CD4-positive, alpha-beta memory T cell (primary cell): ENCODE measurements at places on chromosomes 13 and 19.

DNA sequence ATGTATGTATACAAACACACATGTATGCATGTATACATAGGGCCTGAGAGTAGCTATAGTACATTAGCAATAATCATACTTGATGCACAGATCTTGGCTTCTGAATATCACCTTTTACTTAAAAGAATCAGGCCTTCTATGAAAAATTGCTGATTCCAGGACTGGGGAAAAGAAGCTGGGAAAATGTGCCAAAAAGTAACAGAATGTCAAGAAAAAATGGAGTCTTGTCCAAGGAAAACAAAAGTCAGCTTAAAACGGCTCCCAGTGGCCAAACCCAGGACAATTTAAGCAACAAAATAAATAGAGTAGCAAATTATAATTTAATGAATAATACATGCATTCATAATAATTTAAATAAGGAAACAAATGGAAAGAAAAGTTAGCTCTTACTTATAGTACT lies 2104.9 kb downstream of the PCDH9 start:
- H3K27me3 ChIP-seq = no peaks in the 10 kb centered on the region
- no peaks in the 10 kb centered on the region for H3K36me3 ChIP-seq
- no peak overlapping the region for H3K27ac ChIP-seq
- no peaks in the 10 kb centered on the region for H3K4me1 ChIP-seq

DNA sequence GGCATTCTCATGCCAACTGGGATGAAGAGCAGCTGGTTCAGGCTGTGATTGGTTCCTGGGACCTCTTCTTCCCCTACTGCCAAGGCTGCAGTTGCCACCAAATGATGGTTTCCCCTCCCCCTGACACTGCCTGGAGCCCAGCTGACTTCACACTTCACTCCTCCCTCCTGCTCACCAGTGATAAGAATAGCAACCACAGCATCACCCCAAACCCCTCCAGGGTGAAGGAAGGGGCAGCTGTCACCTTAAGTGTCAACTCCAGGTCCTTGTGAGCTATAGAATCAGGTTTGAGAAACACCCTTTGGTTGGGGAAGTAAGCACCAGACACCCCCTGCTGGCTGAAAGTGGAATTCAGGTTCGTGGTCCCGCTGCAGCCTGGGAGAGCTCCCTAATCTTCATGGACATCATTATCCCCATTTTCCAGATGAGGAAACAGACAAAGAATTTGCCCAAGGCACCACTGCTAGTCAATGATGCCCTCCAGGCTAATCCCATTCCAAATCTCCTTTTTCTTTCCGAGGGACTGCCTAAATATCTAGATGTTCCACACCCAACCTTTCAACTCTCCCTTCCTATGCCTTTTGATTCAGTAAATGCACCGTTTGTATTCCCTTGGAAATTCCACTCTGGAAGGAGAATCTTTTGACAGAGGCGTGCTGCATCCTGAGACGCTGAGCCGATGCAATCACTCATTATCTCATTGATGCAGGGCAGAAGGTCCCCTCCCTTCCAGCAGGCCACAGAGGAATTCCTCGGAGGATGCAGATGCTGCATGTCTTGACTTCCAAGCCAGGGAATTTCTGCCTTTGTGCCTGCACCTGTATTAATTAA lies 50.6 kb upstream of the UQCRFS1 start:
- H3K27ac ChIP-seq = no peak overlapping the region
- no peak overlapping the region for H3K4me3 ChIP-seq
- H3K4me1 ChIP-seq = no peaks in the 10 kb centered on the region
- no peaks in the 10 kb centered on the region for H3K27me3 ChIP-seq

DNA sequence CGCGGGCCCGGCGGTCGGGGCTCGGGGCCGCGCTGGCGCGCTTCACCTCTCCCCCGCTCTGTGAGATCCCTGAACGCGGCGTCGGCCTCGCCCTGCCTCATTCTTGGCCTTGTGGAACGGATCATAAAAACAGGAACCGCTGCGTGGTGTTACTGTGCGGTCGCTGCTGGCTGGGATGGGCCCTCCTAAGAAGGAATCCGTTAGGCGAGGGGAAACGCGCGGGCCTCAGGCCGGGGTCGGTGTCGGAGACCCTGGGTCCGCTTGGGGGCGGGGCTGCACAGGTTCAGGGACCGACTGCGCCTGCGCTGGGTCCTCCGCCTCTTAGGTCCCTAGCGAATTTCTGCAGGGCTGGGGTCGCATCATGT lies 381 bp downstream of the CKAP2 start:
- peak overlapping the region; percentile 82 for H3K4me3 ChIP-seq
- peak overlapping the region; percentile 74 for H3K27ac ChIP-seq

DNA sequence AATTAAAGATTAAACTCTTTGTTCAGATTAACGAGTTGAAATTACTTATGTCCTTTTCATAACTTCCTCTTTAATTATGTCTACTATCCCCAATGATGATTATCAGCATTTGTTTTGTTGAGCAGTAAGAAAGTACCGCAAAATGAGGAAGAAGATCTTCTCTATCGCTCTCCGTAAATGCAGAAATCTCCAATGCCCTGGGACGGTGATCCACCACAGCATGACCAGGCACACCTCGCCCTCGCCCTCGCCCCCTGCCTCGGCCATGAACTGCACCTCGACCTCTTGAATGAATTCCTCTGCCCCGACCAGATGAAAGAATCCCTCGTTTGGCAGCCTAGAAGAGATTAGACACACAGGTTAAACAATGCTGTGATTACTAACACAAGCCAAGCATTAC lies 69.1 kb downstream of the RBM26 start:
- no peaks in the 10 kb centered on the region for H3K27me3 ChIP-seq
- H3K4me1 ChIP-seq = no peaks in the 10 kb centered on the region
- no peak overlapping the region for H3K4me3 ChIP-seq
- DNase-seq = no peak
- peaks cover 38% of the 10 kb centered on the region for H3K36me3 ChIP-seq
- no peak overlapping the region for H3K27ac ChIP-seq

GRCh38 chr19:51807111-51807701 lies 12.2 kb downstream of the FPR3 start:
- H3K36me3 ChIP-seq = no peaks in the 10 kb centered on the region
- no peak overlapping the region for H3K4me3 ChIP-seq
- no peak for DNase-seq
- no peak overlapping the region for H3K27ac ChIP-seq

DNA sequence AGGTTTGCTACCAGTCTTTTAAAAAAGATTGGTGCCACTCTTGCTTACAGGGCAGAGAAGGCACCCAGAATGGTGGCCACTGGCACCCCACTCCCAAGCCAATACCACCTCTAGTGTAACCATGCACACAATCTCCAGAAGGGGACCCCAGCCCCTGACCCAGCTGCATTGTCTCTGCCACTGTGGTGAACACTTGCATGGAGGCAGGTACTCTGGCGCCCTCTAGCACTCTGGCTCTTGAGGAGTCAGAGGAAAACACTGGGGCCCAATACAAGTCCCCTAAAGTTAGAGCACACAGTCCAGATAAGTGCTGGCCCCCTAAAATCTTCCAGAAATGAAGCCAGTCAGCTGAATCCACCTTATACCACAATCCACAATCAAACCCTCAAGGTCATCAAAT lies 6.0 kb downstream of the ERVV-1 start:
- H3K27ac ChIP-seq = no peak overlapping the region
- H3K36me3 ChIP-seq = no peaks in the 10 kb centered on the region
- no peaks in the 10 kb centered on the region for H3K27me3 ChIP-seq
- H3K4me1 ChIP-seq = no peaks in the 10 kb centered on the region

GRCh38 chr13:47044842-47045241 lies 148.0 kb upstream of the HTR2A start:
- no peak overlapping the region for H3K4me3 ChIP-seq
- H3K36me3 ChIP-seq = no peaks in the 10 kb centered on the region
- no peak for DNase-seq
- no peaks in the 10 kb centered on the region for H3K4me1 ChIP-seq
- H3K27ac ChIP-seq = no peak overlapping the region
- H3K27me3 ChIP-seq = no peaks in the 10 kb centered on the region

- no peak overlapping the region for H3K4me3 ChIP-seq
- no peak overlapping the region for H3K27ac ChIP-seq
- H3K36me3 ChIP-seq = no peaks in the 10 kb centered on the region
Observed at GRCh38 chr13:30789166-30789862, 54.0 kb downstream of the ALOX5AP start.

DNA sequence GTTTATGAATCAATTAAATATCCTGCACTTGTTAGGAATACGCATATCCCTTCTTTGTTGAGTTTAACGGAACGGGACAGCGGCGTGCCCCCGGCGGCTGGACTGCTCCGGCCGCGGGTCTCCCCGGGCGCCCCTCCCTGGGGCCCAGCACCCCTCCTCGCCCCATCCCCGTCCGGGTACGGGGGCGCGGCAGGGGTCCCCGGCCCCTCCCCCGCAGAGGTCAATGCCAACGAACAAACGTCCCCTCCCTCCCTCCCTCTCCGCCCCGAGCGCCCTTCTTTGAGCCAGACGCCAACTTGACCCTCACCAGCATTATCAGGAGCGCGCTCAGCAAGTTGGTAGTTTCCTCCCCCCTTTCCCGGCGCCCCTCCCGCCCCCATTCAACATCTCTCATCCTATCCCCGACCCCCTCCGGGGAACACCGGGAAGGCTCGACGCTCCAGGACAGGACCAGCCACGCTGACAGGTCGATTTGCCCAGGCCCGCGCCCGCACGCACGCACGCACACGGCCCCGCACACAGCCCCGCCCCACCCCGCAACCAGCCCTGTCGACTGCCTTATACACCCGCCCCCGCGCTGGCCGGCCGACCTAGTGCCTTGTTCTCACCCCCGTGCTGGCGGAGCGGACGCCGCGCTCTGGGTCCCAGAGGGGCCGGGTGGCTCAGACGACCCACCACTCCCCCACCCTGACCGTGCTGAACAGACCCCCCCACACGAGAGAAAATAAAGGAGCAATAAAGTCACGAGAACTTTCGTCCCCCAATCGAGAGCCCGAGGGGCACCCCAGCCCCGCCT lies 5.0 kb downstream of the LYL1 start:
- no peak overlapping the region for H3K27ac ChIP-seq
- DNase-seq = peak; percentile 10
- no peak overlapping the region for H3K4me3 ChIP-seq

DNA sequence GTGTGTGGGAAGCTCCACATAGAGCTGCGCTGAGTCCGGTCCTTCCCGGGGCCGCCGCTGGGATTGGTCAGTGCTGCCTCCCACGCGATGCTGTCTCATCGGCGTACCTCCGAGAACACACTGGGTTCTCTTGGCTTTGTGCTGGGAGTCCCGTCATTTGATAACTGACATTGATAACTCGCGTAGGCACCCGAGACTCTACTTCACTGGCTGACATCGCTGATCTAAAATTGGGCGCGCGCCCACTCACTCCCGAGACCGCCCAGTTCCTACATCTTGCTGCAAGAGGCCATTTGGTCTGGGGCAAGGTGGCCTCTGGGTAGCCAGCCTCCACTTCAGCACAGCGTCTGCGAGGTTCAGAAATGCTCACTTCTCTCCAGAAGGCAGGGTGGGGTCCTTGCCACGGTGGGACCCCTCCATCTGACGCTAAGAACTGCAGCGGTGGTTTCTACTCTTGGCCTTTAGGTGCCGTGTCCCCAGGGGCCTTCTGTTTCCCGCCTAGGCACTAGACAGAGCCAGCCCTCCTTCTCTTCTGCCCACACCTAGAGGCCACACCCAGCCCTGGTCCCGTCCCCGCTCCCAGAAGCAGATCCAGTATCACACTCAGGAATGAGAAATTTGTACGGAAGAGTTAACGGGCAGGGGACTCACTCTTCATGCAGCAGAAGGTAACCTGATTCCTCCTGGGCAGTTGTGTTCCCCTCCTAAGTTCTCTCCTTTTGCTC lies 40.7 kb upstream of the ATP11A start:
- no peaks in the 10 kb centered on the region for H3K27me3 ChIP-seq
- no peaks in the 10 kb centered on the region for H3K36me3 ChIP-seq
- no peaks in the 10 kb centered on the region for H3K4me1 ChIP-seq
- no peak for DNase-seq
- no peak overlapping the region for H3K4me3 ChIP-seq
- no peak overlapping the region for H3K27ac ChIP-seq

DNA sequence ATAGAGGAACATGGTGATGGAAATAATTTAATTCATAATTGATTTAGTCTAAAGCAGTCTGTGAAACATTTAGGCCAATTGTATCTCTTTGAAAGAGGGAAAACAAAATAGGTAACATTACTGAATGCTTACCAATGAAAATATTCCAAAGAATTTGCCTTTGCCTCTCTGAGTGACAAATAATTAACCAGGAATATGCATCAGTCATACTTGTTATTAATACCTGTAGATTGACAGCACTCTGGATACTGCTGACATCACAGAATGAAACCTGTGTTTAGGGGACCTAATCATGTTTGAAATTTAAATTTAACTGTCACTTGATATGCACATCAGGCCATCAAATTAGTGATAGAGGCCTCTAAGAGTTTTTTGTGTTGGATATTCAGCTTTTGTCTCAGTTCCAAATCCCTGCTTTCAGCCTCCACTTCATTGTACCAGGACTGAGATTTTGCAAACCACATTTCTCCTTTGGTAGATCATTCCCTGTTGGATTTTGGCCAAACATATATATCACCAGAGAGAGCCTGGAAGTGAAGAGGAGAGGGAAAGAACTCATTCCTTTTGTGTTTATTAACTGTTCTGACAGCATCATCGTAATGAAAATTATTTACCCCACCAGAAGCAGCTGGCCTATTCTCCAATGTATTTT lies 64.8 kb upstream of the KLHL1 start:
- H3K27me3 ChIP-seq = no peaks in the 10 kb centered on the region
- no peak overlapping the region for H3K4me3 ChIP-seq
- H3K27ac ChIP-seq = no peak overlapping the region
- no peak for DNase-seq
- H3K4me1 ChIP-seq = no peaks in the 10 kb centered on the region
- no peaks in the 10 kb centered on the region for H3K36me3 ChIP-seq

GRCh38 chr19:6161271-6161850 lies 25.9 kb downstream of the ACSBG2 start:
- peak; percentile 69 for DNase-seq
- no peak overlapping the region for H3K27ac ChIP-seq
- no peaks in the 10 kb centered on the region for H3K27me3 ChIP-seq
- peaks cover 8% of the 10 kb centered on the region for H3K4me1 ChIP-seq
- no peak overlapping the region for H3K4me3 ChIP-seq
- H3K36me3 ChIP-seq = no peaks in the 10 kb centered on the region

- H3K4me3 ChIP-seq = no peak overlapping the region
- H3K27me3 ChIP-seq = no peaks in the 10 kb centered on the region
- DNase-seq = no peak
- H3K36me3 ChIP-seq = no peaks in the 10 kb centered on the region
Observed at GRCh38 chr19:3716147-3716668, 8.0 kb downstream of the TJP3 start.

DNA sequence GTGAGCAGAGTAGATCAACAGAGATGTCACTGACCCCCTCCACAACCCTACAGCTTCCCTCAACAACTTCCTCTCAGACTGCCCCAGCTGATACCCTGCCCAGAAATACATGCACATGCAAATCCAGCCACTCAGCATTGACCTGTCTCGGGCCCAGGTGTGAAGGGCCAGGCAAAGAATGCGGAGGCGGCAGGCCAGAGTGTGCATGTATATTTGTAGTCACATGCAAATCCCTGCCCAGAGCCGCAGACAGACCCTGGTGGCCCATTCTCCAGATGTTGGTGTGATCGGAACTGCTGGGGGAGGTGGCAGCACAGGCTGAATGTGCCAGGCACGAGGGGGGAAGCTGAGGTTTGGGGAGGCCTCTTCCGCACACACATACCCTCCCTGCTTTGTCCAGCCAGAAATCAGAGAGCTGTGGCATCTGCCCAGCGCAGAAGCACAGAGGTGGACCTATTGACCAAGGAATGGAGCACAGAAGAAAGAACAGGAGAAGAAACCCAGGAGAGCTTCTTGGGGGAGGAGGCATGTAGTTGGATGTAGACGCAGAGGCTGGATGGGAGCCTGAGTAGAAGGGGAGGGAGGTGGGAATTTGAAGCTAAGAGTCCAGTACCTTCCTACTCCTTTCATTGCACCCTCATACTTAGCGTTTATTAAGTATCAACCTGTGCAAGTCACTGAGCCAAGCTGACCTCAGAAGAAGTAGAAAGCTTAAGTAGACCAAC lies 14.4 kb downstream of the MEF2B start:
- no peak for DNase-seq
- H3K27me3 ChIP-seq = no peaks in the 10 kb centered on the region
- H3K4me1 ChIP-seq = no peaks in the 10 kb centered on the region
- H3K36me3 ChIP-seq = no peaks in the 10 kb centered on the region
- no peak overlapping the region for H3K27ac ChIP-seq
